ENCODE measurements at places on chromosomes 16 and 17.

GRCh38 chr16:81686391-81687130, 92.5 kb upstream of the PLCG2 start:
- DNase-seq: no peak

DNA sequence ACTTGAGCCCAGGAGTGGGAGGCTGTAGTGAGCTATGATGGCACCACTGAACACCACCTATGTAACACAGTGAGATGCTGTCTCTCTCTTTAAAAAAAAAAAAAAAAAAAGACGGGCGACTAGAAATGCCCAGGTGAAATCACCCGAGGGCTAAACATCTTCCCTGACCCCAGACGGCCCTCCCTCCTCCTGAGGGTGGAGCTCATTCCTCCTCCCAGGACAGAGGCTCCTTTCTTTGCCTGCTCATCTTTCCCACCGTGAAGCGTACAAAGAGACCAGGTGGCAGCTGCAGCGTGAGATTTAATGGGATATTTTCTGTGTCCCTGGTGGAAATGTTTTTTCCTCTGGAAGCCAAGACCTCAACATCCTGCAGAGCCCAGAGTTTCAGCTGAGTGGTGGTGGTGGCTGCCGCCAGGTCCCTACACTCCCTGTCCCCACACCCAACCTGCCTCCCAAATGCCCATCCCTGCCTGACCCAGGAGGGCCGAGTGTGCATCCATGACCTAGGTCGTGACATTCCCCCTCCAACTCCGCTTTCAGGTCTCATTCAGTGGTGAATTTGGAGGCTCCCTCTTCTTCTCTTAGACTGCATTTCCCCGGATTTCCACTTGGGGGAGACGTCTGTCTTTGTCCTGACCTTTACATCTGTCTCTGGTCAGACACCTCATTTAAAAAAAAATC, 14.4 kb upstream of the GPRC5B start:
- DNase-seq: no peak

DNA sequence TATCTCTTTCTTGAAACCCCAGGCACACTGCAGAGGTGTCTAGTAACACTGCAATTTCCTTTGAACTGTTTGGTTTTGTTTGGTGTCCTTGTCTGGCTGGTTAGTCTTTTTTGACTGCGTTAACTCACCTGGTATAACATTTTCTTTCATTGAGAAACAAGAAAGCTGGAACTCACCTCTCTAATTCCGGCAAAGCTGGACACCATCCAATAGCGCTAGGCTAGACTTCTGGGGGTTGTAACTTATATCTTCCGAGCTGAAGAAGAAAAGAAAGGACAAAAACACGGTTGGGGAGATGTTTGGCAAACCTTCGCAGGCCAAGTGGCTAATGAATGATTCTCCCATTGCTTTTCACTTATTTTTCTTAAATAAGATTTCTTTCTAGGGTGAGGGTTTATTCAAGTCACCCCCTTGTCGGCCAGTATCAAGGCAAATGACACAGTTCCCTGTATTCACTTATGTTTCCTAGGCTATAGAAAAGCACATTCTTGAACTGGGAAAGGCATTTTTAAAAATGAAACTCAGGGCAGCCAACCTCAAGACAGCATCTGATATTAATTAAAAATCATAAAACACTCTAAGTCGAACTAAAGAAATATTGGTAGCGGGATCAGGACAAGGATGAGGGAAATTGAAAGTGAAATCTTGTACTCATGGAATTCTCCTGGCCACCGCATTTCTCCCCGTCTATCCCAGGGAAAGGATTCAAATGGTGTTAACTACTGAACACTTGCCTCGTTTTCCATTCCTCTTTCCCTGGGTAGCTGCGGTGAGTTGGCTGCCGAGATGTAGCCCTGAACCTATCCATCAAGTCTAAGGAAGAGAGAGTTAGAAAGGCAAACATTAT, 95.9 kb upstream of the ZFHX3 start:
- DNase-seq: no peak

GRCh38 chr17:36459045-36459444, 27.4 kb upstream of the ZNHIT3 start:
- DNase-seq: no peak

DNA sequence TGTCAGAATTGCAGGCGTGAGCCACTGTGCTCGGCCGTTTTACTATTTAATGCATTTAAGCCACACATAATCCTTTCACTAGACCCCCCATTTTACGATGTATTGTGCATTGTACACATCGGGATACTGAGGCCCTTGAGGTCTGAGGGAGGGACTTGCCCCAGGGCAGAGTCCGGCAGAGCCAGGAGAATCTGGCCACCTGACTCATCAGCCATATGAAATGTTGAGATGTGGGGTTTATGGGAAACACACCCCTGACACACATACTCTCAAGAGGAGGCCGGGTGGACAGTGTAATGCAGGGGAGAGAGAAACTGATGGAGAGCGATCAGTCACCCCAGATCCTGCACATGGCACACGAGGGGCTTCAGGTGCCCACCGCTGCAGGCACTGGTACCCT, 196.6 kb downstream of the ZNF423 start:
- no peak for DNase-seq

DNA sequence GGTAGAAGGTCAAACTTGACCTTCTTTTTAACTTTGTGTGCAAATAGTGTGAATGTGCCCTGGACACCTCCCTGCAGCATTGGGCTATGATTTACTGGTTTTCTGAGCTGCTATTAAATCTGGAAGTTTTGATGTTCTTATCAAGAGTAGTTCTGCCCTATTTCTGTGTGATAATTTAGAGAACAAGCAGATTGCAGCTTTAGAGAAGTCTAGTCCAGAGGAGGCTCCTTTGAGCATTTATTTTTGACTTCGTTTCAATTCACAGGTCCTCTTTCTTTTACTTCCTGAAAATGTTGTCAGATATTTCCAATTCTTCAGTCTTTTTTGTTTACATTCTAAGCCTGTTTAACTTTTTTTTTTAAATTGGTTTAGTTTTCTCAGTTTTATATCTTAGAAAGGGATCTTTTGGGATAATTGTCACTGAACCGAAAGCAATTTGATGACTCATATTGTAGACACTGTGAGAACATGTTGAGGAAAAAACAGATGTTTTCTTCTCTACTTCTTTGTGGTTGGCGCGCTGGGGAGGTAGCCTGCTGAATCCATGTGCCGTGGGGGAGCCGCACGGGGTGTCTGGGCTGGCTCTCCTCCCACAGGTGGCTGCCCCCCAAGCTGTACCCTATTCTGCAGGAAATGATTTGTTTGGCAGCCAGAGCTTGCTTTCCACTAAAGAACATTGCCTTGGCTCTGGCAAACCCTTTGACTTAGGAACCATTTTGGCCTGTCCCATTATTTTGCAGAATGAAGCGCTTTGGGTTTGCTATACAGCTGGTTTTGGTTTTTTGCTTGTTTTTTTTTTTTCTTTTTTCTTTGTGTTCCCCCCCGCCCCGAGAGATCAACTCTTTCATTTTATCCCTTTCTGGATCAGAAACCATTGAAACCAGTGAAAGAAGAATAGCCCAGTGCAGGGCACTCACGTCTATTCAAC, 53.4 kb downstream of the MFSD11 start:
- no peak for DNase-seq

DNA sequence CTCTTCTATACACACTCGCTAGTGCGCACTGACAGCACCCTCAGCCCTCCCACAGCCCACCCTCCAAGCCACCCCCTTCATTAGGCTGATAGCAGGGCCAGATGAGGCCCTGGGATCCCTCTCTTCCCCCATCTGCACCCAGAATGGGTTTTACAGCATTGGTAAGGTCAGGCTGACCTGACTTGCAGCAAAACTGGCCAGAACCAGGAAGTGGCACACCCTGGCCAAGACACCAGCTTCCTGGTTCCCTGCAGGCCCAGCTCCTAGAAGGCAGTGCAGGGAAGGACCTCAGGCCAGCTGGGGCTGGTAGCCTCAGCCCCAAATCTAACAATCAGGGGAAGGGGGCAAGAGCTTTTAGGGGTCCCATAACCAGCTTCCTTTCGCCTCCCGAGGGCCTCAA, 50.0 kb upstream of the MRPS23 start:
- no peak for DNase-seq

GRCh38 chr16:20695024-20695423, 2.5 kb downstream of the ACSM1 start:
- DNase-seq: no peak

DNA sequence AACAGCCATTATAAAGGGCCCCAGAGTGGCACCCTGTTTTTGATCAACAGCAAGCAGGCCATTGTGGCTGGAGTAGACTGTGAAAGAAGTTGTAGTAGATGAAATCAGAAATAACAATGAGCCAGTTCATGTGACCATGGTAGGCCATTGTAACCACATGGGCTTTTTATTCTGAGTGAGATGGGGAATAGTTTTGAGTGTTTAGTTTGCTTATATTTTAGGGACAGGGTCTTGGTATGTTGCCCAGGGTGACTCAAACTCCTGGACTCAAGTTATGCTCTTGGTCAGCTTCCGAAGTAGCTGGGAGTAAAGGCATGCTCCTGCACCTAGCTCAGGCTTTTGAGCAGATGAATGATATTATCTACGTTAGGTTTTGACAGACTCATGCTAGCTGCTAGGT, 12.0 kb downstream of the CBFB start:
- DNase-seq: no peak

GRCh38 chr17:71777048-71777640, 343.7 kb upstream of the SOX9 start:
- no peak for DNase-seq

DNA sequence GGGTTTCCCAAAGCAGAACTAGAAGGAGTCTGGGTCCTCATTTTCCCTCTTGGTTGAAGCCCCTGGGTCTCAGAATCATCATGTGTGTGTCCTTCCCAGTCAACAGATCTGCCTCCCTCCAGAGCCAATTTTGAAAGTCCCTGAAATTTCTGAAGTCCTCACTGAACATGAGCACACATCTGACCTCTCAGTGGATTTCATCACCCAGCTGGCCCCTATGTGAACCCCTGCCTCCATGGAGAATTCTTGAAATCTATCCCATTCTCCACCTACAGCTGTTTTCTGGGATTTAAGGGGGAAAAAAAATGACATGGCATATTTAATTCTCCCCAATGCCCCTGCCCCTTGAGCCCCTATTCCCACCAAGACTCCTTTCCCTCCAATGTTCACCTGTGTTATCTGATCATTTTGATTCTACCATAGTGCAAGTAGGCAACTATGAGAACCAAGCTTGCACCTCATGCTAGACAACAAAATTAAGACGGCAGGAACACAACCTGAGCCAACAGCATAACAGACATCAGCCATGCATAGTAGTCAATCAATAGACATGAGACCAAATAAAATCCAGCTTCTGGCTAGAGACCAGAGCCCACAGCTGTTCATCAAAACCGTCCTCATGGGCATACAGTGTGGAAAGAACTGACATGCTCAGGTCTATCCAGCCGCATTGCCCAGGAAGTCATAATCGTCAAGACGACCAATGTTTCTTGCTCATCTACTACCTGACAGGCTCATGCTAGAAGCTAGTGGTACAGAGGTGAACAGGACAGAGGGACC, 14.9 kb downstream of the SOX9 start:
- no peak for DNase-seq

DNA sequence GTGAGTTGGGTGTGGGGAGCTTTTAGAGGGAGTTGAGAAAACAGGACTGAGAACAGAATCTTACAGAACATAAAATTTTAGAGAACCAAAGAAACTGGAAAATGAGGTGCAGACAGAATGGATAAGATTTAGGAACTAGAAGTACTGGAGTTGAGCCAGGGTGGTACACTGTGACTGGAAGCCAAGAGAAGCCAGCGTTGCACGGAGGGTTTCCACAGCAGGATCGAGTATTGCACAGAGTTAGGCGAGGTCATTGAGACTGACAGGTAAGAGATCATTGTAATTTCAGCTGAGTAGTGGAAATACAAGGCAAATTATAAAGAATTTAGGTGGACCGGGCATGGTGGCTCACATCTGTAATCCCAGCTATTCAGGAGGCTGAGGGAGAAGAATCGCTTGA, 6.6 kb downstream of the GSDMA start:
- no peak for DNase-seq

DNA sequence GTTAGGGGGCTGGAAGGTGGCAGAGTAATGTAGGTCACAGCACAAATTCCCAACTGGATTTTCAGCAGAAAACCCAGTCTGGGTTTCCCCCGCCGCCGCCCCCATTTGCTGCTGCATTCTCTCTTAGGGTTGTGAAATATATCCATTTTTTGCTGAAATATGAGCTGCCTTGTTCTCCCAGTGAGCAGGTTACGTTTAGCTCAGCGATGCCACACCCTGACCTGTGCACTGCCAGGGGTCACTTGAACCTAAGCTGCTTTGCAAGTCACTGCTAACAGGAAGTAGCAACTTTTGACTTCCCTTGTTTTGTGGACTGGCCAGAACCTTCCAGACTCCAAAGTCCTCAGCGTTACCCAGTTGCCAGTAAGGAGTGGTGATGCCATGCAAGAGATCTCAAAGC, 274.1 kb downstream of the CPPED1 start:
- DNase-seq: no peak

GRCh38 chr16:2178321-2179106, 17.9 kb downstream of the CASKIN1 start:
- no peak for DNase-seq

- DNase-seq: no peak
These were observed 29.9 kb downstream of the VWA3A start for GRCh38 chr16:22122239-22122638.

- DNase-seq: peak; percentile 19
These were observed 6.3 kb downstream of the CCL11 start for GRCh38 chr17:34291721-34292348.

GRCh38 chr17:75816693-75817092, 27.5 kb downstream of the UNC13D start:
- DNase-seq: no peak

DNA sequence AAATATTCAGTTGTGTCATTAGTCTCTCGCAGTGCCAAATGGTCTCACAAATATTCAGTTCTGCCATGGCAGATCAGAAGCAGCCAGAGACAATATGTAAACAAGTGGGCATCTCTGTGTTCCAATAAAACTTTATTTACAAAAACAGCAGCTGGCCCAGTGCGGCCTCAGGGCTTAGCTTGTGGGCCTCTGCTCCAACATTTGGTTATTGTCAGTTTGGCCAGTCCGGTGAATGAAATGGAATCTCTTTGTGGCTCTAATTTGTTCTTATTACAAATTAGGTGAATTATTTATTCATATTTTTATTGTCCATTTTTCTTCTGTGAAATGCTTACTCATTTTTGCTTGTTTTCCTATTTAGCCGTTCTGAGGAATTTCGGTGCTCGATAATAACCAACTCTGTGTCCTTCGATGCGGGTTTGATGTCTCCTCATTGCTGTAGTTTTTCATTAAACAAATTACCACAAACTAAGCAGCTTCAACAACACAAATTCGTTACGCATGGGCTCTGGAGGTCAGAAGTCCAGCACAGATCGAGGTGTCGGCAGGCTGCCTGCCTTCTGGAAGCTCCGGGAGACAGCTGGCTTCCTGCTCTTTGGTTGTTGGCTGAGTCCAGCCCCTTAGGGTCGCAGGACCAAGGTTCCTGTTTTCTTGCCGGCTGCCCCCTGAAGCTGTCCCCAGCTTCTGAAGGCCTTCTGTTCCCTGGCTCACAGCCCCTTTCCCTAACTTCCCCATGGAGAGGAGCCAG, 4.1 kb upstream of the SLC38A10 start:
- no peak for DNase-seq

GRCh38 chr16:1815461-1815860, 11.2 kb downstream of the HAGH start:
- DNase-seq: no peak

- DNase-seq: no peak
These were observed 105.5 kb downstream of the KPNA2 start for GRCh38 chr17:68141050-68141449.
